Coronary artery (tissue), 2 donors: ENCODE measurements at places on chromosomes 2 and 18.

DNA sequence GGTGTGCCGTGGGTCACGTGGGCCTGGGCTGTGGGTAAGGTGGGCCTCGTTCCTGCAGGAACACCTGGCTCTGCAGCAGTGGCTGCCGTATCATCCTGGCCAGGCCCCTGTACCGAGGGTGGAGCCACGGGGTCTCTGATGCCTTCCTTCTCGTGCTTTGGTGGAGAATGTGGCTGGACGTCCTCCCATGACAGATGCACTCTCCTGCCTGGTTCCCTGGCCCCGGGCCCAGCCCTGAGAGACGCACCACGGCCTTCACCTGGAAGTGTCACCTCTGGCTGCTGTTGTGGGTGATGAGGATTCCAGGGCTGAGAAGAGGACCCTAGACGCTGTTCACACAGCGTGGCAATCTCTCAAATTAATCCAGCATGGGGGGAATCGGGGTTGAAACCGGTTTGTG, 49.5 kb downstream of the NFATC1 start:
- DNase-seq: no peak

DNA sequence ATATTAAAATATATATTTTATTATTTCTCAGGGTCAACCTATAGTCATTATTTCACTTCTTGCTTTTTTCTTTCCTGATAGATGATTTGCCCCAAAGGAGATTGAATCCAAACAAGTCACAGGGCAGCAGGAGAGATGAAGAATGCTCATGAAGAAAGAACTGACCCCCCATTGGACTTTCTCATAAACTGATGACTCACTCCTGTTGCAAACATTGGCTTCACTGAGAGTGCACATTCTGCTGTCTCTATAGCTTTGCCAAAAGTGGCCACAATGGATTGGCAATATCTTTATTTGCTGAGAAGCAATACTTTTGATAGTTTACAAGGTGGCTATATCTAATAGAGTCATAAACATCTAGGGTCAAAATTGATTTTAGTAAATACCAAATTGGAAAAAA, 55.9 kb upstream of the ZNF385B start:
- no peak for DNase-seq

GRCh38 chr18:1542230-1542774, 637.6 kb downstream of the ADCYAP1 start:
- DNase-seq: no peak

DNA sequence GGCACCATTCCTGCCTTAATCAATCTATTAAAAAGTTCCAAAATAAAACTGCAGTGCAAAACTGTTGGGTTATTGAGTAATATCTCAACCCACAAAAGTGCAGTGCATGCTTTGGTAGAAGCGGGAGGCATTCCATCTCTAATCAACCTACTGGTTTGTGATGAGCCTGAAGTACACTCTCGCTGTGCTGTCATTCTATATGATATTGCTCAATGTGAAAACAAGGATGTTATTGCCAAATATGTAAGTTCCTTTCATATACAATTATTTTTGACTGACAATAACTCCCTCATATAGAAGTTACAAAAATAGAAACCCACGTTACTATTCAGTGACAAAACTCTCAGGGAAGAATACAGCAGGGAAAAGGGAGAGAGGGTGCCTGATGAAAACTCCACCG, 43.0 kb downstream of the OSGEPL1 start:
- DNase-seq: no peak

DNA sequence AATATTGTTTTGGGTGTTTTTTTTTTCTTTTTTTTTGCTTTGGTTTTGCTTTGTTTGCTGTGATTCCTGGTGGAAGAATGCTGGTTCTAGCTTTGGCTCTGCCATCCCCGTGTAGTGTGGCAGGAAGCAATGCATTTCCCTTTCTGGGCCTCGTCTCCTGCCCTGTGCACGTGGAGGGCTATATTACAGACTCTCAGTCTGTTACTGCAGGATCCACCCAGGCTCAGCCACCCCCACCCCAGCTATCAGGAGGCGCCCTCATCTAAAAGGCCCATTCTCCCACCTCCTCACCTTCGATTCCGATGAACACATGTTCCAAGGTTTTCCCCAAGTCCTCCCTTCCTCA, 152.3 kb downstream of the TFCP2L1 start:
- no peak for DNase-seq

DNA sequence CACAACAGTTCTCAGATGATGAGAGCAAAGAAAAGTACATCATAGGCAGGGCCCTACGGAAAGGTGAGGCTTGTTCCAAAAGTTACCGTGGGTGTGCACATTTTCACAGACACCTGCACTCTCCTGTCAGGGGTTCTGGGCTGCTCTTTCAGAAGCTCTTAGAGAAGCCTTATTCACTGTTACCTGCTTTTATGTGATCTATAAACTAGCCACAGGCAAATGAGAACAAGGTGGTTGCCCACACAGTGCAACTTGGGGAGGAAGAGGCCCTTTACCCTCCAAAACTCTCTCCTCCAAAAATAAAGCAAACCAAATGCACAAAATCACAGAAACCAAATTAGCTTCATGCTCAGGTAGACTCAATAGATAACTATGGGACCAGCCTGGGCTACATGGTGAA, 11.1 kb upstream of the CUL3 start:
- no peak for DNase-seq

DNA sequence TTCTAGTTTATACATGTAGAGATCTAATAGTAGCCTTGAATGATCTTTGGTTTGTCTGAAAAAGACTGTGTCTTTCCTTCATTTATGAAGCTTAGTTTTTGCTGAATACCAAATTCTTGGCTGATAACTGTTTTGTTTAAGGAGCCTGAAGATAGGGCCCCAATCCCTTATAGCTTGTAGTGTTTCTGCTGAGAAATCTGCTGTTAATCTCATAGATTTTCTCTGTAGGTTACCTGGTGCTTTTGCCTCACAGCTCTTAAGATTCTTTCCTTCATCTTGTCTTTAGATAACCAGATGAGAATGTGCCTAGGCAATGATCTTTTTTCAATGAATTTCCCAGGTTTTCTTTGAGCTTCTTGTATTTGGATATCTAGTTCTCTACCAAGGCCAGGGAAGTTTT, 562.1 kb downstream of the XIRP2 start:
- DNase-seq: no peak

GRCh38 chr2:226643030-226643945, 156.3 kb downstream of the IRS1 start:
- DNase-seq: no peak

DNA sequence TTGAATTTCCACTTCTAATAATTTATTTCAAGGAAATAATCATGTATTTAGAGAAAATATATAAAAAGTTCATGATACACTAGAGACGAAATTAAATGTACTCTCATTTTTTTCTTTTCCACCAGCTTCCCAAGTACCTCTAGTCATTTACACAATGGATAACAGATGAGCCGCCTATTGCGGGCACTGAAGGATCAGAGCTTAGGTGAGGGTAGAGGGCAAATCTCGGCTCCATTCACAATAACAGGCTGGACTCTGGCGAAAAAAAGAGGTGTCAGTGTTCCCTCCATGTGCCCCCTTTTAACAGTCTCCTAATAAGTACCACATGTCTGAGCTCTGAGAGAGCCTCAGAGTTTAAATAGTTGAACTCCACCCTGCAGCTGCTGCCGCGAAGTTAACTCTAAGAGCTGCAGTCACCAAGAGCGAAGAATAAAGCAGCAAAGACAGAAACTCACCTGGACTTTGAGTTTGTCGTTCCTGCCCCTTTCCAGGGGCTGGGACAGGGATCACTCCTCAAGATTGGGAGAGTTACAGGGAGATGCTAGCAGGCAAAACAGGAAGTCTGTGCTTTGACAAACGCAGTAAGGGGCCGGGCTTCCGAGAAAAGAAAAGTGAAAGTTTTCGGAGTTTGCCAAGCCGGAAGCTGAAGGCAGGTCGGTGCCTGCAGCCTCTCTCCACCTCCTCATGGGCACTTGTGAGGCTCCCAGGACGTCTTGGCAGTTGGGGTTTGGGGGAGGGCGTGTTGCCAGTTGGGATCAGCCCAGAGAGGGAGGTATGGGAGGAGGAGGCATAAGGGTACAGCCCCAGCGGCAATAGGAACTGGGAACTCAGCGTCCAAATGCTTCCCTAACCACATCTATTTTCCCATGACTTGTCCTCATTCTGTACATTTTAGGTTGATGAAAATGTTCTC, at the start of gene SP110:
TSS of gene SP110 (minus strand) at position 566 of the 913 bp plus-strand sequence. CDS start 3,057 bp downstream, outside the sequence.
- DNase-seq: peak; percentile 85

GRCh38 chr18:39599251-39599650, 2033.7 kb upstream of the CELF4 start:
- DNase-seq: no peak

- no peak for DNase-seq
Measured at GRCh38 chr2:206241736-206242135, 32.7 kb upstream of the ZDBF2 start.

DNA sequence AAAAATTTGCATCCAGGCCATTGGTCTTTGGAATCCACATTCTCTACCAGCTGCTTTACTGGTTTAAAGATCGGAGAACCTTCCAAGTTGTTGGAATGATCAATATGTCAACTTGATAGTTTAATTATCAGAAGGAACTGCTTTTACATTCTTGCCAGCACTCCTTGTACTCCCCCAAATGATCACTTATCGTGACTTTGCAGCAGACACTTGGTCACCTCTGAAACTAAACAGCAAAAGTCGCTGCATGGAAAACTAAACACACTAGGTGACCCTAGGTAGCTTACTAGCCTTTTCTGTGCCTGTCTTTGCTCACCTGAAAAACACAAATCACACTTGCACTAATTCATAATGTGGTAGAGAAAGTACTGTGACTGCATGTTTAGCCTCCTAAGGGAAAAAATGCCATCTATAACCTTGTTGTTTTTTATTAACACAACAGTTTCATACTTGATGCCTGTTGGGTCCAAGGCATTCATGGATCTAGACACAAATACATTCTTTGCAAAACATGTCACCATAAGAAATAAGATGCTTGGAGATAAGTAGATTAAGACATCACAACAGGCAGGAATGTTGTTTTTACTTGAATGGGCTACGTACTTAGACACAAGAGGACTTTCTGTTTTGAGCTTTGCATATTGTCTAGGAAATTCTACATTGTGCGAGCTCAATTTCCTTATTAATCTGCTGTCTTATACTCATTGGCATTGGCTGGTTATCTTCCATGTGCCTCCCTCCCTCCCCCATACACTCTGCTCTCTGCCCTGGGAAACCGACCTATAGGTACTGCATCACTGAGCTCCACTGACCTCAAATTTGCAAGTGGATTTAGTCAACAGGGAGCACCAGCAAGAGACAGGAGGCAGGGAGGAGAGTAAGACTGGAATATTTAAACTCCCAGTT, 219.1 kb upstream of the STK17B start:
- DNase-seq: no peak

DNA sequence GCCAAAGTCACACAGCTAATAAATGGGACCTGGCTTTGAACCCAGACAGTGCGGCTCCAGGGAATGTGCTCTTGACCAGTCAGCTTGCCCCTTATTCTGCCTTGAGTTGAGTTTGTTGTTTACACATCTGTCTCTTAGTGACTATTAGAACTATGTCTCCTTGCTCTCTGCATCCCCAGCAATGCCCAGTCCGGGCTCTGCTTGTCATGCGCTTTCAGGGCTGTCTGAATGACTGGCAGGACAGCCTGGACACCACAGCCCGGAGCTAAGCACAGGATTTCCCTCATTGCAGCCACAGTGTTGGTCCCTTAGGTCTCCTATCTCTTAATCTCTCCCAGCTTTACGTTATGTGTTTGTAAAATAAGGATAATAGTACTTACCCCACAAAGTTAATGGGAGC, 246.4 kb upstream of the RAB12 start:
- DNase-seq: peak; percentile 29

GRCh38 chr2:230650585-230651137, 62.0 kb upstream of the CAB39 start:
- no peak for DNase-seq

DNA sequence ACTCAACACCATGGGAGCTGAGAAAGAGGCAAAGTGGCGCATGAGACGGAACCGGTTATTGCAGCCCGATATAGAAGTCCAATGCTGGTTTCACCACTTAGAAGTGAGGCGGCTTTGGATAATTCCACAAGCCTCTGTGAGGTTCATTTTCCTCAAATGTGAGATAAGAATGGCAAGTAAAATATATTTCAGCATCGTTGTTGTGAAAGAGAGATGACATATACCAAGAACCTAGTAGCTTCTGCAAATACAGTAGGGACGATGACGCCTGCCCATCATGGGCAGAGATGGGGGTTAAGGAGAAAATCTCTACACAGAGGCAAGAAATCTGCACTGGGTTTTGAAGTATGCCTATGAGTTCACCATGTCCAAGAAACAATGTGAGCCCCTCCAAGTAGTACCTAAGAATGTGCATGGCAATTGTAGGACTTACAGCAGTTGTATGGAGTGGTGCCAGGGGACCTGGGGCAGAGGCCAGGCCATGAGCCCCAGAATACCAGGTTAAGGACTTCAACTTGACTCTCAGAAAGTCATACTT, 352.0 kb downstream of the RNF144A start:
- DNase-seq: no peak

GRCh38 chr2:105397953-105398335, 907 bp downstream of the FHL2 start:
- no peak for DNase-seq

DNA sequence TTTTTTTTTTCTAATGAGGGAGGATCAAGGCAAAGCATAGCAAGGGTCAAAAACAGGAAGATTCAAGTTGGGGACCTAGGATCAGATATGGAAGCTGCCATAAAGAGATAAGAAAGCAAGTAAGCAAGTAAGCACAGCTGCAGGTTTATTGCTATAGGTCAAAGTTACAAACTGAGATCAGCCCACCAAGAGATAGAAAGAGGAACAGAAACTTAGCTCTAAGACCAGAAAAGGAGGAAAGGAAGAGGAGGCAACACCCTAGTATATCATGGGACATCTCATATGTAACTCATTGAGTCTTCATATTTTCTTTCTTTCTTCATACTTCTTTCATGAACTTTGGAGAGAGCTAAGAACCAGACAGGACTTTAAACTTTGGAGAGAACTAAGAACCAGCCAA, 295.9 kb upstream of the CRIM1 start:
- DNase-seq: no peak

DNA sequence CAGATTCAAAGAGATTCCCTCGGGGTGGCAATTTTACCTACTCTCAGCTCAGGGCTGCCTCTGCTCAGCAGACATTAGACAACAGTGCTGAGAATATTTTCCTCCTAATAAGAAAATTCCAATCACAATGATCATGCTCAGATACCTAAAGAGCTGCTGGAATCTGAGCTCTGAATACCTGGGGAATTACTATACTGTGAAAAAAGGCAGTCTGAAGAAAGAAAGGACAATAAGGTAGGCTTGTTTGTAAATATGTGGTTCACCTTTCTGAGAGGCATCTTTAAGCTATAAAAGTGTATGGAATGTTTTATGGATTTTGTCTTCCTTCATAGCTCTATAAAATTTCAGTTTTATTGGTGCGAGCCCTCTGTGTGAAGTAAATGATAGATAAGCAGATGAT, 34.2 kb upstream of the FAM98A start:
- no peak for DNase-seq

DNA sequence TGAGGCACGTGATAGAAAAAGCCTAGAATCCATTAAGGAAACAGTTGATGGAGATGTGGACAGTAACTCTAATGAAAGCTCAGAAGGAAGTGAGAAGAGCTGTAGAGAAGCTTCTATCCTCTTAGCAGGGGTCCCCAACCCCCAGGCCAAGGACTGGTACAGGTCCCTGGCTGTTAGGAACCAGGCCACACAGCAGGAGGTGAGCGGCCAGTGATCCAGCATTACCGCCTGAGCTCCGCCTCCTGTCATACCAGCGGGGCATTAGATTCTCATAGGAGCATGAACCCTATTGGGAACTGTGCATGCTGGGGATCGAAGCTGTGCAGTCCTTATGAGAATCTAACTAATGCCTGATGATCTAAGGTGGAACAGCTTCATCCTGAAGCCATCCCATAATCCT, 8.7 kb upstream of the IMP4 start:
- no peak for DNase-seq

GRCh38 chr2:144143294-144144151, 376.4 kb downstream of the ZEB2 start:
- DNase-seq: no peak
